IPS DF 19.7 (cell line): ENCODE measurements at places on chromosomes 1 and 21.

GRCh38 chr1:168112673-168113305 is 23.9 kb downstream of the GPR161 start:
- DNase-seq = no peak

- DNase-seq = no peak
Observed at GRCh38 chr1:42680921-42681683, 1.1 kb upstream of the YBX1 start.

DNA sequence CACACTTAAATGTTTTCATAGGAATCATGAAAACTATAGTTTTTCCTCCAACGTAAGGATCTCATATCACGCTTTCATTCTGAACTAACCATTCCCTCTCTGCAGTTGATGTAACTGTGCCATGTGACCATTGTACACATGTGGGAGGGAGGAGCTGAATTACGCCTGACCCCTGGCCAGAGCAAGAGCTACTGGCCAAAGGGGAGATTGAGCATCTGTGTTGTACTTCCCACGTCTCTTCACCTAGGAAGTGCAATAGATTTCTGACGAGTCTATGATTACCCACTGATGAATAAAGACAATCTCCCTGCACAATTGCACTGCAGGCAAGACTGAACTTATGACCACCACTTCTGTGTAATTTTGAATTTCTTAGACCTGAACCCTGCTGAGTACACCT is 24.0 kb downstream of the PTPRC start:
- no peak for DNase-seq

DNA sequence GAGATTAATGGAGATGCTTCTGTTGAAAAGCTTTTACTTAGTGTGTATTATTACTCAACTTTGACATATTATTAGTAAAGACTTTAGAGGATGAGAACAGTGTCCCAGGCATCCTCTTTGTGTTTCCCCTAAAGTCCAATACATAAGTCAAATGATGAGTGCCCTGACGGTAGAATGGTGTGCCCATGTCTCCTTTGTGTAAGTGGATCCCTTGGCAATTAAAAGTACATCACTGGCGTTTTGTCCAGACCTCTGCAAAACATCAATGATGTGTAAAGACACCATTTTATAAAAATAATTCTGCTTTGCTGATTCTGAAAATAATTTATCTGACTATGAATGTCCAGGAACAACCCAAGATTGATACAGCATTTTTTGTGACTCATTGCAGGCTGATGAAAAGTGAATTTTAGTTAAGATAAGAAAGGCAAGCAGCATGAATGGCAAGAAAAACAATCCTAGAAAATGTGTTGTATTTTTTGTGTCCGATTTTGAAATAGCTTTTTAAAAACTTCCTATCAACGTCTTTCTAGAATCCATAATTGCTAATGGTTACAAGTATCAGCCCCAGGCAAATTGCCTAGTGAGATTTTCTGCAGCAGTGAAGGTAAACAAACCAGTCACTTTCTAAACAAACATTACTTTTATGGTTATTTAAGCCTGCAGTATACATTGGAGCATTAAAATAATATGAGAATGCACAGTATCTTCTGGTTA is 251.5 kb downstream of the PTPRC start:
- DNase-seq = no peak

DNA sequence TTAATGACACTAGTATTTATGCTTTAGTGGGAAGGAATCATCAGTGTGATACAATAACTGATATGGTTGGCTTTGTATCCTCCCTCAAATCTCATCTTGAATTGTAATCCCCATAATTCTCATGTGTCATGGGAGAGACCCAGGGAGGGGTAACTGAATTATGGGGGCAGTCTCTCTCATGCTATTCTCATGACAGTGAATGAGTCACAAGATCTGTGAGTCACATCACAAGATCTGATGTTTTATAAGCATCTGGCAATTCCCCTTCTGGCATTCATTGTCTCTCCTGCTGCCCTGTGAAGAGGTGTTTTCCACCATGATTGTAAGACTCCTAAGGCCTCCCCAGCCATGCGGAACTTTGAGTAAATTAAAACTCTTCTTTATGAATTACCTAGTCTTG is 1760.3 kb downstream of the NCAM2 start:
- DNase-seq = no peak

- no peak for DNase-seq
Observed at GRCh38 chr1:241994171-241994570, 4.7 kb downstream of the MAP1LC3C start.

DNA sequence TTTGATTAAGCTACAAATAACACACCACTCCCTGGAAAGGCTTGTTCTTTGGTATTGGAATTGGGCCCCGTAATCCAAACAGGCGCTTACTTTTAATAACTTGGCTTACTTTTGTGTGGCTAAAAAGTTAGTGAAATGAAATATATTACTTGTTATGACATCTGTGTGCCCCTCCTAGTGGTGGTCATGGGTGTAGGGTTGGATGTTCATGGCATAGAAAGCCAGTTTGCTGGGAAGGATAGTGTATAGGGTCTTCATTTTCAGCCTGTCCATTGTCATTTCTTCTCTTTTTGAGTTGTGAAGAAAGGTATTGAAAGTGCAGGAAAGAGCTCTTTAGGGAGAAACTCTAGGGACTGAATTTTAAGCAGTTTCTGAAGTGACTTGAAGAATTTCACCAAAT is 5.9 kb downstream of the CDC14A start:
- DNase-seq = no peak

GRCh38 chr1:77051425-77051824 is 167.8 kb downstream of the PIGK start:
- no peak for DNase-seq

- no peak for DNase-seq
Observed at GRCh38 chr1:207836591-207837347, 74.2 kb downstream of the CD34 start.

DNA sequence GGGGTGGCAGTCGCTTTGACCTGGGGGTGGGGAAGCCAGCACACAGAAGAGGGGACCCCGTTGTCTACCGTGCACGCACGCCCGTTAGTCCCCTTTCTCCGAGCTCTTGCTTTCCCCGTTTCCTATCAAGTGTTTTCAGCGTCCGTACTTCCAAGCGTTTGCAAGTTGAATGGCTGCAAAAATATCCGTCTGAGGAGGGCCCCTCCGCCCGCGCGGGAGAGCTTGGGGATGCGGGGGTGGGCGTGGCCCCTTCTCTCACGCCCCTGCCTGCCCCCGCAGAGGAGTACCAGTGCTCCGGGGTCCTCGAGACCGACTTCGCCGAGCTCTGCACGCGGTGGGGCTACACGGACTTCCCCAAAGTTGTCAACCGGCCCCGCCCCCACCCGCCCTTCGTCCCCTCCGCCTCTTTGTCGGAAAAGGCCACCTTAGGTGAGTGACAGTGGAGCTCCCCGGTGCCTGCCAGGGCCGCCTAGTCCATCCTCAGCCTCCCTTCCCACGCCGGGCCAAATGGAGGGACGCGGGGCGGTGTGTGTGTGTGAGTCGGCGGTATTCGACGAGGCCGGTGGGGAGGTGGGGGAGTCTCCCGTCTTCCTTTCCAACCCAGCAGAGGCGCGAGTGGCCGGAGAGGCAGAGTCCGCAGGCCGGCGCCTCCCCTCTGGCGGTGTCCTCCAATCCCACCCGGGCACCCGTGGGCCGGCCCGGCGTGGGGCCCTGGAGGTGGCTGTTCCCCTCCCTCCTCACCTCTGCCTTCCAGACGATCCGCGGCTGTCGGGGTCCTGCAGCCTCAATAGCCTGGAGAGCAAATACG is 3.4 kb downstream of the LRRC71 start:
- DNase-seq = no peak

DNA sequence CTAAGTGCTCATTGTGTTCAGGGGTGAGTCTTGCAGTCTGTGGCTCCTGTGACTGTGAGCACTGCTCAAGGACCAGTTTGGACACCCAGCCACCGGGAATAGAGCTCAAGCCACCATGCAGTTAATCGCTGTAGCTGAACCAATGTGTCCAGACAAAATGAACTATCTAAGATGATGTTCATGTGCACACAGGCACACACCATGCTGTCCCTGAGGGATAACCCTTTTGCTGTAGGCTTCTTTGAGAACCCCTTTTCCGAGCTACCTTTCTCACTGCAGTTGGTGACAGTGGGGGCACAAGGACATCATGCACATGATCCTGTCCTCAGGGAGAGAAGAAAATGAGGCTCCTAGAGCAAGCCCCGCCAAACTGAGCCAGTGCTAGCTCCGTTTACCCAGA is 50.6 kb upstream of the CTBS start:
- no peak for DNase-seq

- no peak for DNase-seq
Observed at GRCh38 chr1:225691377-225691776, 38.5 kb upstream of the ENAH start.

DNA sequence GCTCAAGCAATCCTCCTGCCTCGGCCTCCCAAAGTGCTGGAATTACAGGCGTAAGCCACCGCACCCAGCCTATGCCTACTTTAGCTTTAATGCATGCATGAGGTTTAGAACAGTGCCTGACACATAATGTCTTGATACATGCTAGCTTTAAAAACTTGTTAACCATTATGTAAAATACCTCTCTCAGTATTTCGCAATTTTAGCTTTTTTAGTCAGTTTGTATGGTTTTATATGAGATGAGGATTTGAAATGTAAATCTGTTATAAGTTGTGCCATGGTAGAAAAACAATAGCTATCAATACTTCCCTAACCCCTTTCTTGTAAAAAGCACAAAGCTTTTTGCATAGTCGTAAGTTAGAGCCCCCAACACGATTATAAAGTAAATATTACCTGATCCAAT is 4.7 kb upstream of the AKNAD1 start:
- no peak for DNase-seq

DNA sequence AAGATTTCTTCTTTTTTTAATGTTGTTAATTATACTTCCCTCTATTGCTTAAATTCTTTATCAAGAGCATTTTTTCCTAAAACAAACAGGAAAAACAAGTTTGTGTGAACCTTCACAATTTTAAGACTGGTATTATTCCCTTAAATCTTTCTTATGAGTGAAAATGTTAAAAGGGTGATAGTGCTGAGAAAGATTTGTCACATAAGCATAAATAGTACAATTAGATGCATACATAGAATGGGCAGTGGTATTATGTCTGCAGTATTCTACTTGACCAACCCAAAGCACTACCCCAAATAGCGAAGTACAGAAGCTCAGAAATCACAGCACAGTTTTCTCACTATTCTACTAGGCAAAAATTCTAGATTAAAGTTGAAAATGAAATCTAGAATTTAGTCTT is 18.0 kb downstream of the GOLPH3L start:
- DNase-seq = no peak

- DNase-seq = no peak
Observed at GRCh38 chr21:26169061-26169610, 1.4 kb downstream of the APP start.

GRCh38 chr21:40618191-40618973 is 228.6 kb downstream of the DSCAM start:
- DNase-seq = no peak

DNA sequence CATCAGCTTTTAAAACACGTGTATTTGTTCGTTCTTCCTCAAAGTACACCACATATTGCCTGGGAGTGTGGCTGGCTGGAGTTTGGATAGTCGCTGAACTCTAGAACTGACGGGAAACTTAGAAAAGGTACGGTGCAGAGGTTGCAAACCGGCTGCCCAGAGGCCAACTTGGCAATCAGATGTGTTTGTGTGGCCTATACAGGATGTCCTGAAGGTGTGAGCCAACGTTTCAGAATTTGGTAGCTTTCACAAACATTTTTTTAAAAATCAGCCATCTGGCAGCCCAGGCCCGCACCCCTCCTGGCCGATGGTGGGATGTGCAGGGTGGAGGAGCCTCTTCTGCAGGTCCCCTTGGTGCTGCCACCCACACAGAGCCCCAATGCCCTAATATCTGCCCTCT is 73.6 kb upstream of the SLC25A33 start:
- no peak for DNase-seq

DNA sequence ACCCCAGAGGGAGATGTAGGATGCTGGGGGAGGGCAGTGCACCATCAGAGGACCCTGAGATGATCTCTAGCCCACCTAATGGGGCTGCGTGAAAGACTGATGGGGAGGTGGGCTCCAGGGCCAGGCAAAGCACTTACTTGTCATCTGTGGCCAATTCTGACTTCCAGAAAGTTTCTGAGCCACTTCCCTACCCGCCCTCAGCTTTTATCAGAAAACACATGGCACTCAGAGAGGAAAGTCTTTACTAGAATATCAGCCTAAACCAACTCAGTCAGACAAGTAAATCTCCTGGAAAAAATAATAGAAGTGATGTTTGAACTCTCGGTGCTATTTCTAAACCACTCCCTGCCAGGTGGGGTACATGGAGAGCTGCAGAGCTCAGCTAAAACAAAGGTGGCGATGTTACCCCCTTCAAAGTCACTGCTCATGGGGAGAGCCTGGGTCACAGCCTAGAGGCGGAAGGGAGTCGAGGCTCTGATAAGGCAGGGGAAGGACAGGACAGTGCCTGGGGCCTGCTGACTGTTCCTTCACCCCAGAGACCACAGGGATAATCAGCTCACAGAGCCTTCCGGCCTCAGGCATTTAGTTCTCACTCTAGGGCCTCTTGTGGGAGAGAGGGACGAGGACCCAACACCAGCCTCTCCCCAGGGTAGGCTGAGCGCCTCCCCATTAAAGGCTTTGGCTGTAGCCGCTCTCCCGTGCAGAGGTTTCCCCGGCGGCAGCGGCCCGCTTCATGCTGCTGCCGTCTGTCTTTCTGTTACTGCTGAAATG is 14.2 kb downstream of the SMIM12 start:
- DNase-seq = no peak

- no peak for DNase-seq
Observed at GRCh38 chr1:110488867-110489266, 30.1 kb downstream of the KCNA10 start.

DNA sequence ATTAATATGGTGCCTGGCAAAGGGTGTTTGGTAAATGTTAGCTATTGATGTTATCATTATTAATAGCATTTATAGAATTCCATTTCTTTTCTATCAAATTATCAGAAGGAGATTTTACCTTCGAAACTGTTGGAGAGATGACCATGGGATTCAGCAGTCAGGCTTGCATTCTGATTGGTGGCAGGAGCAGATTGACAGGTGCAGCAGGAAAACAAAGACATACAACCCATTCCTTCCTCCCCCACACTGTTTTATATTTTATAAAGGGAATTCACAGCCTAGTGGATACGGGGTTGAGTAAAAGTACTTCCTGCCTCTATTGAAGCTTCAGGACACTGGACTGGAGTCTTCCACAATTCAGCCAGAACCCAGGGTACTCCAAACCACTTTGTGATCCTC is 55.1 kb upstream of the SYT14 start:
- no peak for DNase-seq

- DNase-seq = no peak
Observed at GRCh38 chr21:38712071-38712470, 93.7 kb upstream of the ETS2 start.

DNA sequence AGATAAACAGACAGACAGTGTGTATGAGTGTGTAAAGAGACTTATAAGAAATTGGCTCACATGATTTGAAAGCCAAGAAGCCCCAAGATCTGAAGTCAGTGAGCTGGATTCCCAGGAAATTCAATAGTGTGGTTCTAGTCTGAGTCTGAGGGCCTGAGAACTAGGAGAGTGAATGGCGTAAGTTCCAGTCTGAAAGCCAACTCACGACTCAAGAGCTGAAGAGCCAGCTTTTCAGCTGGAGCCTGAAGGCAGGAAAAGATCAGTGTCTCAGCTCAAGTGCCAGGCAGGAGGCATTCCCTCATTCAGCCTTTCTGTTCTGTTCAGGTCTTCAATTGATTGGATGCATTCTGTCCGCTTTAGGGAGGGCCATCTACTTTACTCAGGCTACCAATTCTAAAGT is 257.2 kb downstream of the PLPP3 start:
- DNase-seq = no peak

- no peak for DNase-seq
Observed at GRCh38 chr1:18246543-18246942, 138.9 kb downstream of the IGSF21 start.

- DNase-seq = no peak
Observed at GRCh38 chr1:209624558-209625549, 27.4 kb downstream of the LAMB3 start.
